DMS53 (cell line): ENCODE measurements at places on chromosomes 16 and 17.

GRCh38 chr17:1997927-1998742 lies 27.0 kb downstream of the RTN4RL1 start:
- peak; percentile 88 for DNase-seq

- no peak for DNase-seq
These were observed 51.3 kb downstream of the CCDC42 start for GRCh38 chr17:8693328-8693727.

DNA sequence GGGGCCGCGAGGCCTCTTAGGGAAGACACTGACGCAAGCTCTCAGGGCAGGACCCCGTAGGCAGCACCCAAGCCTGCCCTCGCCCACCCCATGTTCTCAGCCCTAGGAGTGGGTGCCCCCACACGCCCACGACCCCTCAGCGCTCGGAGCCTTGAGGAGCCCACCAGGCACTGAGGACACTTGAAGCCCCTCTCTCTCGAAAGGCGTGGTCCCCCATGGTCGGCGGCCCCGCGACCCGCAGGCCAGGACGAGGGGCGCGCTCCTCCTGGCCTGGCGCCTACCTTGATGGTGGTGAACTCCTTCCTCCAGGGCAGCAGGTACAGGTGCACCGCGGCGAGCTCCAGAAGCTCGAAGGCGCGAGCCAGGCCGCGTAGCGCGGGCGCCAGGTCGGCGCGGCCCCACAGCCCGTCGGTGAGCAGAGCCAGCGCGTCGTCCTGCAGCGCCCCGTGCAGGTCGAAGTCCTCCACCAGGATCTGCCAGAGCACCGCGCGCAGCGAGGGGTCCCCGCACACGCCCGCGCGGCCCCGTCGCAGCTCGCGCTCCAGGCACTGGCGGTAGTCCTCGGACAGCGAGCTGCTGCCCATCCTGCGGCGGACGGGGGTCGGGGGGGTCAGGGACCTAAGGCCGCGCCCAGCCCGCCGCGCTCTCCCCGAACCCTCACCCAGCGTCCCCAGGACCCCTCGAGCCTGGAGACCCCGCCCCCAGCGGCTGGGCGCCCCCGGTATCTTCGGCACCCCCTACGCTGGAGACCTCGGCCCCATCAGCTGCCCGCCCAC lies 668 bp downstream of the SPATA2L start:
- DNase-seq: peak; percentile 88

DNA sequence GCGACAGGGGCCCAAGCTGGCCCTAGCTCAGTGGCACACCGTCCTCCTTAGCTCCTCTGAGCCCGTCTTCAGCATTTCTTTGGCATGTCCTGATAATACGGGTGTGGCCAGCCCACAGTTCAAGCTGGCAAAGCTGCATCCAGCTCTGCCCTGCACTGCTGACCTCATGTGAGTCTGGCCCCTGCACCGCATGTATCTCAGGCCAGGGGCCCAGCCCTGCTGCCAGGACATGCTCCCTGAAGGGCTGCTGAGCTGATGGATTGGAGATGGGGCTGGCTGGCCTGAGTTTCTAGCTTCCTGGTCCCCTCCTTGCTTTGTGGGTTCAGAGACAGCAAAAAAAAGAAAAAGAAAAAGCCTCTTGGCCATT lies 2.4 kb downstream of the DOC2B start:
- no peak for DNase-seq

DNA sequence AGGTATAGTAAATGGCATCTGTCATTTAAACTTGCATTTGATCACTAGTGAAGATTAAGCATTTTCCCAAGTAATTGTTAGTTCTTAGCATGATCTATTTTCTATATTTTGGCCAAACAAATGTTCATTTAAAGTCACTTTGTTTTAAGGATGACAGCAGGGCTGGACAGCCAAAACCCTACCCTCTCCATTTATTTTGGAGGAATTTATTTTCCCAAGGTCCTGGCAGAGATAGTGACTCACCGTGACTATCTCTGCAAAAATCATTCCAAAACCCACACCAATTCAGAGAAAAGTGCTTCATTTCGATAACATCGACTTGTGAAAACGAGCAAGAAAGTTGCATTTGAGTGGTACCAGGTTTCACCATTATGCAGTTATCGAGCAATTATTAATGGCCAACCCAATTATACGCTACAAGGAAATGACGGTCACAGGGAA lies 665 bp upstream of the AKAP1 start:
- no peak for DNase-seq

DNA sequence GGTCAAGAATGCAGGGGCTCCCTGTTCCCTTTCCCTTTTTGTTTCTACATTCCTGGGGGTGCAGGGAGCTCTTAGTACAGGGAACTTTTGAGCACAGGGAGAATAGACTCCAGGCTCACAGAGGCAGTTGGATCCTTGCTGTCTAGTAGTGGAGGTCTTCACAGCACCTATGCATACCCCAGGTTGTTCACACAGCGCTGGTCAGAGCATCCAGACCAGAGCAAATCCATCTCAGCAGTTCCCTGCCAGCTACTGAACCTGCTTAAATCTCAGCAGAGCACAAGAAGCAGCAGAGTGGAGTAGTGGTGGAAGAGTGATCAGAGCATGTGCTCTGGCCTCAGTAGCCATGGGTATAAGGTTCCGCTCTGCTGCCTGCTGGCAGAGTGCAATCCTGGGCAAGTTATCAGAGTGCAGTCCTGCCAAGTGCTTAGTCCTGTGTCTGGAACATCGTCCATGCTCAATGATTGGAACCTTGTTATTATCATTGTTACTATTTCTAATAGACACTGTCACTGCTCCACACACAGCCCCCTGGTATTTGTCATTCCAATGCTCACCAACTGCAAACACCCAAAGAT lies 220.4 kb downstream of the CBLN1 start:
- DNase-seq: no peak

GRCh38 chr17:2379489-2380225 lies 21.2 kb downstream of the MNT start:
- DNase-seq: no peak

DNA sequence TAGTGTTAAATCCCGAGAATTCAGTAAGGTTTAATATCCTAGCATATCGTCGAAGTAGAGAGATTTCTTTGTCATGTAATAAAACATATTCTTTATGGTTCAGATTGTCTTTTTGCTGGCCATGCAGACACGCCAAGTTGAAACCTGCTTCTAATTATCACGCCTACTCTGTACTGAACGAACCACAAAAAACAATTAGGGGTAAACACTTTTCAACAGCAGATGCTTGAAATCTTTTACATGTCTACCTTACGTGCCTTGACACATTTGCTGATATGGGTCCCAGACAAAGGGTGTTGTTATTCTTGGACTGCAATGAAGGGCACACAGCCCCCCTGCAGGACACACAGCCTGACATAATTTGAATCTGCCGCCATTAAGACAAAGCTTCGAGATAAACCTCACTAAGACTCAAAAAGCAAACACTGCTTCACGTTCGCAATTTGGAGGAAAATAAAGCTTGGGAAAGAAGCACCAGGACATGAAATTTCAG lies 13.3 kb downstream of the WIPI1 start:
- DNase-seq: no peak

DNA sequence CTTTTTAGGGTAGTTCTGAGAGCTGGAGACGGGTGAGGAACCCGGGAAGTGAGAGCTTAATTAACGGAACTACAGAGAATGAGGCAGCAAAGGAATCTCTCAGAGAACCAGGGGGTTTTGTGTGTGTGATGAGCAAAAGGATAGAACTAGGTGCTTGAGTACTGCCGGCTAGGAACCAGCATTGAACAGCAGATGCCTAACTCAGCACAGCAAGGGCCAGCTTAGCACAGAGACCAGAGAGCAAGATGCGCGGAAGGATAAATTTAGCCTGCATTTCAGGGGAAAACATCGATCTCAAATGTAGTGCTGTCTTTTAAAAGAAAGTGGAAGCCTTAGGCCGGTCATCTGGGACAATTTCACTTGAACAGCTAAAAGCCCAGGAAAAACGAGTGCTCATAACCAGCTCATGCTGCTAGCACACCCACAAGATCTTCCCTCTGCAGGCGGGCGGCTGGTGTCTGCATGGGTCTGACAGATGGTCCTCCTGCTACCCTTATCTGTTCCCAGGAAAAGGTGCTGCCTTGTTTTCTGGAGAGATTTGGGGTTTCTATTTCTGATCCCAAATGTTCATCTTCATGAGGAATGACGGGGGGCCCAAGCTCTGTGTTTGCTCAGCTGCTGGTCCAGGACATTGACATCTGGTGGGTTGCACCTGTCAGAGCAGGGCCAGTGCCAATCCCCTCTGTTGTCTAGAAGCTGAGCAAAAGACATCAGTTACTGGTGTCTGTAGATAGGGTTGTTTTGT lies 103.9 kb downstream of the SOCS1 start:
- DNase-seq: peak; percentile 6

DNA sequence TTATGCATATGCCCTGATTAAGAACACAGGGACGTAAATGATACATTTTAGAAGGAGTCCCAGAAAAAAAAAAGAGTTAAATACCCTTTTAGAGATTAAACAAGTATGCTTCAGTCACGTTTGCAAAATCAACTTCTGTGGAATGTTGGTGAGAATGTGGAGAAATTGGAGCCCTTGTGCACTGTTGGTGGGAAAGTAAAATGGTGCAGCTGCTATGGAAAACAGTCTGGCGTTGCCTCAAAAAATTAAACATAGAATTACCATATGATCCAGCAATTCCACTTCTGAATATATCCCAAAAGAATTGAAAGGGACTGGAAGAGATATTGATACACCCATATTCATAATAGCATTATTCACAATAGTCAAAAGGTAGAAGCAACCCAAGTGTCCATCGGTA lies 26.5 kb downstream of the RHBDL3 start:
- DNase-seq: no peak

DNA sequence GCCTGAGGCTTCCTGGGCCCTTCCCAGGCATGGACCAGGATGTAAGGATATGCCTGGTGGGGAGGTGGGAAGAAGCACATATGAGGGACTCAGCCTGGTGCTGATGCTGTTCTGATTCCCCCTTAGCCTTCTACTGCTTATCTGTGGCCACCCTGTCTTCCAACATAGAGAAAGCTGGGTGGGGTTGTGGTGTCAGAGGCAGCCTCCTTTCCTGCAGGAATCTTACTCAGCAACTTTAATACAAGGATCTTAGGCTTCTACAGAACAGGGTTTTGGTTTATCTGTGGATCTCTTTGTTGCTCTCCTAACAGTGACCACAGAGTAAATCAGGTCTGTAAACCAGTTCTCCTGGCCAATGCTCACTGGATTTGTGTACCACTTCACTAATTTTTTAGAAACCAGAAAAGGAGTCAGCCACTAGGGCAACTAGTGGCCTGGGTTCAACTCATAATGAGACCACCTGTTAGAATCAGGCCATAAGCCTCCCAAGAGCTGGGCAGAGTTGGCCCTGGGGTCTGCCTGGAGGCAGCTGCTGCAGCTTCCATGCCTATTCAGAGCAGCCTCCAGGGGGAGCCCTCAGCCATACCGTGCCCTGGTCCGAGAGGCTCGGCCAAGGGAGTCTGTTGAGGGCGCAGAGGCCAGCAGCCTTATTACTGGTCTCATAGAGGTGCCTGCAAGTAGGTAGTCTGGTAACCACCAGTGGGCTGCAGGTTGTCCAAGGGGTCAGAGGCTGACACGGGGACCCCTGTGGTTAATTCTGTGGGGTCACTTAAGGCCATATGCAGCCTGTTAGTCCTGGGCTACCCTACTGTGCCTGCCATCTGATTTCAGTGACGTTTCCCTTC lies 7.1 kb downstream of the HAS3 start:
- peak; percentile 74 for DNase-seq

GRCh38 chr17:5325851-5326250 lies 43.8 kb downstream of the RABEP1 start:
- no peak for DNase-seq

- DNase-seq: no peak
These were observed 12.2 kb downstream of the PIK3R5 start for GRCh38 chr17:8953156-8953885.

GRCh38 chr17:21072745-21073197 lies 30.0 kb upstream of the USP22 start:
- DNase-seq: no peak

DNA sequence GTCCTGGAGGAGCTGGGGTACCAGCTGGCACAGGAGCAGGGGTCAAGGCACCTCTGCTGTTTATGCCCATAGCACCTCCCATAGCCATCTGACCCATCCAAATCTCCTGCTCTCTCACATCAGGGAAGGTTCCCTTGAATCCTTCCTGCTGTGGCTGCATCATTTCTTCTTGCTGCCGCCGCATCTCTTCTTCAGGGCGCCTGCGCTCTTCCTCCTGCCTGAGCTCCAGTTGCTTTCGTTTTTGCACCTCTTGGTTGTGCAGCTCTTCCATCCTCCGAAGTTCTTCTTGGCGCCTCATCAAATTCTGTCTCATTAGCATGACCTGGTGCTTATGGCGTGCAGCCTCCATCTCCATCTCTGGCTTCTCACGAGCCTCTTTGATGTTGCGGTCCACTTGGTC lies 2.0 kb upstream of the NOB1 start:
- no peak for DNase-seq

DNA sequence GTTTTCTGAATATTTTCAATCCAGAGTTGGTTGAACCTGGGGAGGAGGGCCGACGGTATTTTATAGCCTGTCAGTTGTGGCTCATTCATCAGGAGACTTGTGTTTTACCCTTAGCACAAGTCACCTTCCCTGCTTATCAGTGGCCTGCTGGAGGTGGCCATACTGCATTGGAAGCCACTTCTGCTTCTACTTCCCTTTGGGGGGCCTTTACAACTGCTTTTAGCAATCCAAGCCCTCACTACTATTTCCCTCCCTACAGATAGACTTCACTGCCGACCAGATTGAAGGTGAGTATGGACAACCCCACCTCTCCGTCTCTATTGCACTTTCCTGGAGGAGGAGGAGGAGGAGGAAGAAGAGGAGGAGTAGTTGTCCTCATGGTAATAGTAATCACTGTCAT lies 4.4 kb downstream of the MYL4 start:
- no peak for DNase-seq

DNA sequence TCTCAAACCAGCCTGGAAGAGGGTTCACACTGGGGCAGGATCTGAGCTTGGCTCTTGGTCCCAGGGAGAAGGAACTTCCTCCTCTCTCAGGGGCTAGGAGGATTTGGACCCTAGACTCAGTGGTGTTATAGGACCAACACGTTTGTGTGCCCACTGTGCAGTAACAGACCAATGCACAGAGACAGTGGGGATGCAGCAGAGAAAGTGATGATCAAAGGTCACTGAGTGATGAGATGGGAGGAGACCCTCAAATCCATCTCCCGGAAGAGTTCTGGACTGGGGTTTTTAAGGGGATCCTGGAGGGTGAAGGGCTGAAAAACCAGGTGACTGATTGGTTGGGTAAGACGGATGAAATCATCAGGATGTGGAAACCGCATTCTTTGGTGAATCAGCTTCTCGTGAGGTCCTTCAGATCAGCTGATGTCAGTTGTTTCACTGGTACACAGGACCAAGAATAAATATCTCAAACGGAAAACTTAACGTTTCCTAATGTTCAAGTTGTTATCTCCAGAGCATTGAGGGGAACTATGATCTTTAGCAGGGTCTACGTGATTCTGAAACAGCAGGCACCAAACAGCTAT lies 3.3 kb upstream of the VAC14 start:
- no peak for DNase-seq
